ENCODE measurements at places on chromosomes 16 and 17.

GRCh38 chr17:61054436-61054835 is 345.2 kb upstream of the TBX2 start:
- DNase-seq = no peak

DNA sequence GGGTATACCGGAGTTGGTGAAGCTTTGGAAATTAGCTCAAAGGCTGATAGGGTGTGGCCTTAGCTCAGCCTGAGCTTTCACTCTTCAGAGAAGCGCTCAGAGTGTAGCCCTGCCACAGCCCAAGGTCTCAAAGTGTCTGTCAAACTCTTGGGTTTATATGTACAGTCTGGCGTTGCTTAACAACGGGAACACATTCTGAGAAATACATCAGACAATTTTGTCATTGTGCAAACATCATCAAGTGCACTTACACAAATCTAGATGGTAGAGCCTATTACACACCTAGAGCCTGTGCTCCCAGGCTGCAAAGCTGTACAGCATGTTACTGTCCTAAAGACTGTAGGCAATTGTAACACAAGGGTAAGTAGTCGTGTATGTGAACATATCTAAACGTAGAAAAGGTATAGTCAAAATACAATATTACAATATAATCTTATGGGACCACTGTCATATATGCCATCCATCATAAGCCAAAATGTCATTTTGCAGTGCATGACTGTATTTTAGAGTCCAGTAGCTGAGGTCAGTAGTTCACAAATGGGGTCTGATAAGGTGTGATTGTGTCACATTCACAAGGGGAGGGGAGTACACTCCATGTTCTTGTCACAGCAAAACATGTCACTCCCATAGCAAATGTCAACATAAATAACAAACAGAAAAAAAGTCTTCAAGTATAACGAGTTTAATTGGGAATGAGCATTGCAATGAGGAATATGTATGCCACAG is 20.6 kb downstream of the CHAD start:
- no peak for DNase-seq

DNA sequence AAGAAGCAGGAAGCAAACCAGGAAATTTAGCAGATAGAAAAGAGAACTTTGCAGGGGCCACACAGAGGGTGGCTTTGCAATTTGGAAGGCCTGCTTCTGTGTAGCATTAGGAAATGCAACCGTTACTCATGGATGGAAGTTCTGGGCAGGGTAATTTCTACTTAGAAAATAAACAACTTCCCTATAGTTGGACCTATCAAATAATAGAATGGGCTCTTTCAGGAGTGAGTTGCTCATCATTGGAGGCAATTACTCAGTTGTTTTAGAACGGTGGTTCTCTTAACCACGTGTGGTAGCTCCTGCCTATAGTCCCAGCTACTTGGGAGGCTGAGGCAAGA is 25.8 kb upstream of the HS3ST2 start:
- no peak for DNase-seq

- DNase-seq = no peak
These were observed 9.9 kb upstream of the FOXJ1 start for GRCh38 chr17:76150712-76151622.
